ENCODE measurements at places on chromosomes 12 and 14.
A peak's percentile ranks its signal among the peaks of the same experiment; 100 is the strongest.

- no peak overlapping the region for H3K4me3 ChIP-seq
- H3K27me3 ChIP-seq, result no peaks in the 10 kb centered on the region
- peaks cover 14% of the 10 kb centered on the region for H3K4me1 ChIP-seq
- peaks cover 2% of the 10 kb centered on the region for H3K36me3 ChIP-seq
- H3K27ac ChIP-seq, result no peak overlapping the region
These were observed 7.4 kb downstream of the ELK3 start for GRCh38 chr12:96201272-96202227.

DNA sequence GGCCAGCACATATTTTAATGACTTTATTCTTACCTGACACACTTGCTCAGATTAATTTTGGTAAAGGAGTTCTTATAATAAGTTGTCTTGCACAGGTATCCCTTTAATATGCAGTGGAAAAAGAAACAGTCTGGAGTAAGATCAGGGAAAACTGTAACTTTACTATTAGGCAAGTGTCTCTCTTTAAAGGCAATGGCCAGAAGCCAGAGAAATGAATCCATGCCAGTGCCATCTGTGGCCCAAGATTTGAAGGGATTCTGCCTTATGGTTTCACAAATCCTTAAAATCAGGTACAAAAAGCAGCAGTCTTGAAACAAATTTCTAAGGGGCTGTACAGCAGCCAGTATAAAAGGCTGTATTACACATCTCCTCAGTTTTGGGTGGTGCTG lies 22.4 kb downstream of the NFYB start:
- no peak for DNase-seq
- H3K27me3 ChIP-seq, result no peaks in the 10 kb centered on the region
- no peak overlapping the region for H3K4me3 ChIP-seq
- no peak overlapping the region for H3K27ac ChIP-seq
- H3K36me3 ChIP-seq, result peaks cover 9% of the 10 kb centered on the region

DNA sequence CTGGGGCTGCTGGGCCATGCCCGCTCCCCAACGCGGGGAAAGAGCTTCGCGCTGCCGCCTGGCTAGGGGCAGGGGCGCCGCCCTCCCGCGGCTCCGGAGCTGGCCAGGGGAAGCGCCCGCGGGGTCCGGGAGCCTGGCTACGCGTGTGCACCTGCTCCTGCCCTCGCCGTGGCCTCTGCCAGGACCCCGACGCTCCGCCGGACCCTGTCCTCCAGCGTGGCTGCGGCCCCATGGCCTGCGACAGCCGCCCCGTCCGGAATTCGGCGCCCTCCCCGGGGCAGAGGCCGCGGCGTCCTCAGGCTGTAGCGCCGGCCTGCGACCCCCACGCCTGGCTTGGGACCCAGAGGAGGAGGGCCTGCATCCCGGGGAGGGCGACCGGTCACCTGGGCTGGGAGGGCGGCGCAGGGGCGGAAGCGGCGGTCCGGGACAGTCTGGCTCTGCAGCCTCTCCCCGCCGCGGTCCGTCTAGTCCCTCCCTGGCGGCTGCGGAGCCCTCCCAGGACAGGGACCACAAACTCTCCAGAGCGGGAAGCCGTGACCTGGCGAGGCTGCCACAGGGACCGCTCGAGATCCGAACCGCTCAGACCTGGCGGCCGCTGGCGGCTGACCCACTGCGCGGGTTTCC lies 85.6 kb downstream of the ALG10 start:
- H3K27ac ChIP-seq, result no peak overlapping the region
- H3K4me3 ChIP-seq, result no peak overlapping the region
- DNase-seq, result no peak
- no peaks in the 10 kb centered on the region for H3K27me3 ChIP-seq
- H3K36me3 ChIP-seq, result peaks cover 5% of the 10 kb centered on the region

GRCh38 chr12:27785882-27786570 lies 6.0 kb upstream of the MANSC4 start:
- H3K27me3 ChIP-seq, result no peaks in the 10 kb centered on the region
- H3K27ac ChIP-seq, result no peak overlapping the region
- peaks cover 16% of the 10 kb centered on the region for H3K36me3 ChIP-seq
- H3K4me3 ChIP-seq, result no peak overlapping the region

DNA sequence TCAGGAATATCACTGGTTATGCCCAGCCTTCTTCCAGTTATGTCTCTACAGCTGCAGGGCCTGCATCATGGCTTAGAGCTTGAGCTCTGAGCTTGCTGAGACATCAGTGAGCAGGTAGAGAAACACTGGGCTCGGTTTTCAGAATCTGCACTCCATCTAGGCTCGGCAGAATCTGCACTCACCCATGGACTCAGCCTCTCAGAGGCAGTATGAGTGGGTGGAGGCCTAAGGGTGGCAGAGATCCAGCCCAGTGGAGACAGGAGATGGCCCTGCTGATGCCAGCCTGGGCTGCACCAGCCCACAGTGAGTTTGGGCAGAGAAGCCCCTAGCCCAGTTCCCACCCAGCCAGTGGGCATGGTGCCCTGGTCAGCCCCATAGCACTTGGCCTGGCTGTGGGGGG lies 12.8 kb downstream of the KRT80 start:
- no peaks in the 10 kb centered on the region for H3K36me3 ChIP-seq
- H3K27ac ChIP-seq, result no peak overlapping the region
- no peak overlapping the region for H3K4me3 ChIP-seq
- H3K4me1 ChIP-seq, result peaks cover 4% of the 10 kb centered on the region

DNA sequence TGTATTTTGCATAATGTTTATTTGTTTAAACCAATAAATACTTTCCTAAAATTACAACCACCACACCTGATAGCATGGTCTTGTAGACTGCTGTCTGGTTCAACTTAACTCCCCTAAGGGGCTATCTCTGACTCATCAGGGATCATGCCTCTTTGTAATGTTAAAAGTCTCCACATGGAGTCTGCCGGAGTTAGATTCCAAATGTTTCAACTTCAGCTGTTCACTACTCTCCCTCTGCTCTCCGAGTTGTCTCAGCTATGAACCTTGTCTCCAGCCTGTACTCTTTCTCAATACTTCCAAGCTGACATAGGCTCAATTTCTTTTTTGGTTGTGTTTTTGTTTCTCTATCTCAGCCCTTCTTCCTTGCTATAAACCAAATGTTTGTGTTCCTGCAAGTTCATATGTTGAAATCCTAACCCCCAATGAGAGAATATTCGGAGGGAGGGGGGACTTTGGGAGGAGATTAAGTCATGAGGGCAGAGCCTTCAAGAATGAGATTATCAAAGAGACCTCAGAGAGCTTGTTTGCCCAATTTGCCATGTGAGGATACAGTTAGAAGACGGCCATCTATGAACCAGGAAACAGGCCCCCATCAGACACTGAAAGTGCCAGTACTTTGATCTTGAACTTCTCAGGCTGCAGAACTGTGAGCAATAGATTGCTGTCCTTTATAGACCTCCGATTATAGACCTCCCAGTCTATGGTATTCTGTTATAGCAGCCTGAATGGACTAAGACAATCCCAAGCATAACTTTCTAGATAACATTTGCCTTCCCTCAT lies 858.2 kb downstream of the VRK1 start:
- H3K4me3 ChIP-seq, result no peak overlapping the region

GRCh38 chr12:125871811-125872594 lies 806.8 kb downstream of the AACS start:
- H3K4me3 ChIP-seq, result no peak overlapping the region
- DNase-seq, result no peak
- H3K4me1 ChIP-seq, result no peaks in the 10 kb centered on the region
- H3K36me3 ChIP-seq, result no peaks in the 10 kb centered on the region

DNA sequence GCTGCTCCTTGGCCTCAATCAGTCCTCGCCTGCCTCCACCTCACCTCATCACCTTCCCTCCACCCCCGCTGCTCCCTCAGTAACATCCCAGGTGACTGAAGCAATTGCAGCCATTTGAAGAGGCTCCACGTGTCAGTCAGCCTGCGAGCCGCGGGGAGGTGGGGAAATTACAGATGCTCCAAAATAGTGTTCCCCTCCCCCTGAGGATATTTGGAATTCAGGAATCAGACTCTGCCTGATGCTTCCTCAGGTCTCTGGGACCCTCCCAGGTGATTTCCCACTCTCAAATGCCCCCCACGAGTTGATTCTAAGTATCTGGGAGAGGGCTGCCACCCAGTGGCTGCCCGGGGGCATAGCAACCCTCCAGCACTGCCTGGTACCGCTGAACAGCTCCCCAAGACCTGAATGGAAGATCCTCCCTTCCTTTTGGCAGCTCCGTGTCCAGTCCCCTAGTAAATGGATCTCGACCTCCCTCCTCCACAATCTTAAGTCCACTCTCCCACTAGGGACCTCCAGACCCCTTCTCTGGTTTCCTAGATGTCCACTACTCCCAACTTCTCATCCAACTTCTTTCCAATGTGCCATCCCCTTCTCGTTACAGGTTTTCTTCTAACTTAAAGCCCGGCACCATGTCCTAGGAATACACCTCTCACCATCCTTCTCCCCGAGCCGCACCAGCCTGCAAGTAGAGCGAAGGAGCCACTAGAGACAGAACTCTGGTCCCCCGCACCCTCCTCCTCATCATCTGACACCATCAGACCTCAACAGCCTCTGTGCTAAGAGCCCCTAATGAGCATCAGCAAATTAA lies 1.4 kb upstream of the ASIC1 start:
- peaks cover 45% of the 10 kb centered on the region for H3K27me3 ChIP-seq
- H3K36me3 ChIP-seq, result no peaks in the 10 kb centered on the region
- peak; percentile 41 for DNase-seq
- H3K4me1 ChIP-seq, result peaks cover 25% of the 10 kb centered on the region
- no peak overlapping the region for H3K27ac ChIP-seq
- peak overlapping the region; percentile 91 for H3K4me3 ChIP-seq

DNA sequence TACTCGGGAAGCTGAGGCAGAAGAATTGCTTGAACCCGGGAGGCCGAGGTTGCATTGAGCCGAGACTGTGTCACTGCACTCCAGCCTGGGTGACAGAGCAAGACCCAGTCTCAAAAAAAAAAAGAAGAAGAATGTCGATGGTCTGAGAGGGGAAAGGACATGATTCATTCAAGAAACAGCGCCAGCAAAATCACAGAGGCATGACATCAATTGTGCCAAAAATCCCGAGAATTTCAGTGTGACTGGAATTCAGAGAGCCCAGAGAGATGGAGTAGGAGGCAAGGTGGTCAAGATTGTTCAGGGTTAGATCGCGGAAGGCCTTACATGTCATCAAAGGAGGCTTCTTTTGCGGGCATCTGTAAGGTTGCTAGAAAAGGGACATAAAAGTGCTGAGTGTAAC lies 483.3 kb downstream of the VRK1 start:
- H3K27ac ChIP-seq, result peak overlapping the region; percentile 15
- H3K4me3 ChIP-seq, result no peak overlapping the region
- H3K4me1 ChIP-seq, result peaks cover 26% of the 10 kb centered on the region
- no peaks in the 10 kb centered on the region for H3K27me3 ChIP-seq
- no peak for DNase-seq
- H3K36me3 ChIP-seq, result no peaks in the 10 kb centered on the region

GRCh38 chr14:102929241-102930137 lies 7.0 kb downstream of the AMN start:
- H3K4me3 ChIP-seq, result no peak overlapping the region
- no peak for DNase-seq
- no peak overlapping the region for H3K27ac ChIP-seq
- H3K27me3 ChIP-seq, result peaks cover 60% of the 10 kb centered on the region
- H3K4me1 ChIP-seq, result peaks cover 6% of the 10 kb centered on the region

DNA sequence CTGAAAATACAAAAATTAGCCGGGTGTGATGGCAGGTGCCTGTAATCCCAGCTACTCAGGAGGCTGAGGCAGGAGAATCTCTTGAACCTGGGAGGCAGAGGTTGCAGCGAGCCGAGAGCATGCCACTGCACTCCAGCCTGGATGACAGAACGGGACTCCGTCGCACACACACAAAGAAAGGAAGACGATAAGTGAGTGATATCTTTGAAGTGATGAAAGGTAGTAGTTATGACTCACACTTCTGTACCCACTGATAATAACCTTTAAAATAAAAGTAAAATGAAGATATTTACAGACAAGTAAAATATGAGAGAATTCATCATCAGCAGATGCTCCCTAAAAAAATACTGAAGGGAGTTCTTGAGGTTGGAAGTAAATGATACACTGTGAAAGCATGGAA lies 171.3 kb upstream of the CRY1 start:
- no peaks in the 10 kb centered on the region for H3K4me1 ChIP-seq
- H3K36me3 ChIP-seq, result no peaks in the 10 kb centered on the region
- H3K27me3 ChIP-seq, result peaks cover 16% of the 10 kb centered on the region
- no peak overlapping the region for H3K4me3 ChIP-seq
- no peak overlapping the region for H3K27ac ChIP-seq

- DNase-seq, result no peak
- no peak overlapping the region for H3K4me3 ChIP-seq
- H3K36me3 ChIP-seq, result no peaks in the 10 kb centered on the region
- H3K27me3 ChIP-seq, result peaks cover 10% of the 10 kb centered on the region
These were observed 496.5 kb downstream of the VRK1 start for GRCh38 chr14:97293659-97294058.

DNA sequence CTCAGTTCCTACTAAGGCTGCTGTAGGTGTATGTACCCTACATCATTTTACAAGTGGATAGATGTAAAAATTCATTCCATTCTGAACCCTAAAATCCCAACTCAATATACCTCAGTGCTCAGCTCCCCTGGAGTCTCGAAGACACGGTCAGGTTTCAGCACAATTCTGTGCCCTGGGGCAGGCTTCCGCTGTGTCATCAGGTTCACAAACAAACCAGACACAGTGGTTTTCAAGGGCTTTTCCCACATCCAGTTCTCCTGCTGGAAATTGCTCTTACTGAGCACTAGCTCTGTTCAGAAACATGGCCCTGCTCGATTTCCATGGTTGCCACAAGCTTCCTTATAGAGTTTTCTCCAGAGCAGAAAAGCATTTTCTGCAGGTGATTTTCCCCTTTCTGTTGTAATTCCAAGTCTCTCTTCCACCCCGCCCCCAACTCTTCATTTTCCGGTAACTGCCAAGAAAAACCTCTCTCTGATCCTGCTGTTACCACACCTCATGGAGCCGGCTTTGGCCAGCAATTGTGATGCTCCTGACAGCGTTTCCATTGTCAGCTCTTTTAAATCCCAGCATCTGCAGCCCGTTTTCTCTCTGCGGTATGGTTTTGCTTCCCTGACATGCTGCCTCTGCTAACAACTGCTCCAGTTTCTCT lies 483.0 kb upstream of the CCDC196 start:
- H3K27me3 ChIP-seq, result no peaks in the 10 kb centered on the region
- no peak overlapping the region for H3K4me3 ChIP-seq
- H3K27ac ChIP-seq, result no peak overlapping the region
- peaks cover 4% of the 10 kb centered on the region for H3K4me1 ChIP-seq

Measured in neural crest cell (in vitro differentiated cells).